ENCODE measurements at places on chromosomes 1 and 21. TPM values are rescaled to one million over a fixed set of nuclear protein-coding genes. Genes with fewer than 3 reads are reported as not detected.

Gene OR10J1
- not detected for total RNA-seq

Gene OLFM3
- total RNA-seq: not detected

Gene CDC42BPA
- 67.7 TPM for total RNA-seq

Gene PDE4B
- 53.2 TPM for total RNA-seq

Gene MFAP2
- 12.6 TPM for total RNA-seq

Gene HPCA
- total RNA-seq: not detected

Gene ATF3
- 2.6 TPM for total RNA-seq

Gene TEDDM1
- not detected for total RNA-seq

Gene KIRREL1
- 42.8 TPM for total RNA-seq

Gene SCCPDH
- 61.3 TPM for total RNA-seq

Gene ADGRB2
- total RNA-seq: 0.85 TPM

Gene RO60
- 144 TPM for total RNA-seq

Gene GNPAT
- total RNA-seq: 48.9 TPM

Gene TATDN3
- total RNA-seq: 10.9 TPM

Gene SPEN
- total RNA-seq: 18.9 TPM

Gene SLC45A1
- total RNA-seq: 0.78 TPM

Gene FGR
- total RNA-seq: 0.07 TPM

Gene GRIK1
- total RNA-seq: not detected

Gene TSPAN2
- 0.39 TPM for total RNA-seq

Gene SPRR1B
- not detected for total RNA-seq

Gene NTRK1
- total RNA-seq: under 0.01 TPM
